A549 (cell line): ENCODE measurements at places on chromosomes 3 and 15.

GRCh38 chr3:58271901-58272501 lies 34.0 kb upstream of the RPP14 start:
- peak; percentile 42 for DNase-seq

GRCh38 chr3:190165253-190165652 lies 44.6 kb upstream of the P3H2 start:
- DNase-seq, result no peak

DNA sequence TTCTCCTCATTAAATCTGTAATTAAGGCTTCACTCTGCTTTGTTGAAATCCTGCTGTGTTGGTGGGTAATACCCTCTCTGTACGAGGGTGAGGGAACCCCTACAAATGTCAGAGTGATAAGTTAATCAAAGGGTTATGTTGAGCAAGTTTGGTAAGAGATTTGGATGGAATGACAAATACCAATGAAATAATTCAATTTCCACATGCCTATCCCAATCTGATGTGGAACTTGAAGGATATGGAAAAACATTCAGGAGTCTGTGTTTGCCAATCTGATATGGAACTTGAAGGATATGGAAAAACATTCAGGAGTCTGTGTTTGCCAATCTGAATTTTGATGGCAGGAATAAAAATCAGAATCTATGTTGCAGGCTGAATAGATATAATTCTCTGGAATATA lies 910.2 kb downstream of the TUSC7 start:
- no peak for DNase-seq

- DNase-seq, result peak; percentile 80
Observed at GRCh38 chr15:60423537-60423936, 25.8 kb upstream of the ANXA2 start.

DNA sequence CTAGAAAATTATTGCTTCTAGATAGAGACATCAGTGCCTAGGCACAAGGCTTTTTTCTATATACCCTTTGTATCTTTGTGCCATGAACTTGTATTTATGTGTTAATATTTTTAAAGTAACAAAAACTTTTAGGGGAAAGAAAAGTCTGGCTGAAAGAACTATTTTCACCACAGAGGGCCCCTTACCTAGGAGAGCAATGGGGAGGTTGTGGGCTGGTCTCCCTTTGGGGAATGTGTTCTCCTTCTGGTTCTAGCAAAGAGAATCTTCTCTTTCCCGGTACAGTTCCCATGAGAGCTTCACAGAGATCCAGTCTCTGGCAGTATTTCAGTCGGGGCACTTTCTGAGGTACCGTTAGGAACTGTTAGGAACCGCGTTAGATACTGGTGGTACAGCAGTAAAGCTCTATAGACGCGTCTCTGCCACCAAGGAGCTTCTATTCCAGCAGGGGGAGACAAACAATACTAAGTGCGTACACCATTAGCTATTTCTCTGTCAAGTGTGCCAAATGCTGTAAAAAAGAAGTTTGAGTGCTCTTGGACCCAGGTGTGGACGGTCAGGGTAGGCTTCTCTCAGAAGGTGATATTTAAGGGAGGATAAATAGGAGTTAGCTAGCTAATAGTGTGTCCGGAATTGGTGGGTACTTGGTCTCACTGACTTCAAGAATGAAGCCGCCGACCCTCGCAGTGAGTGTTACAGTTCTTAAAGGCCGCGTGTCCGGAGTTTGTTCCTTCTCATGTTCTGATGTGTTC lies 4.6 kb upstream of the EPB42 start:
- DNase-seq, result peak; percentile 52

DNA sequence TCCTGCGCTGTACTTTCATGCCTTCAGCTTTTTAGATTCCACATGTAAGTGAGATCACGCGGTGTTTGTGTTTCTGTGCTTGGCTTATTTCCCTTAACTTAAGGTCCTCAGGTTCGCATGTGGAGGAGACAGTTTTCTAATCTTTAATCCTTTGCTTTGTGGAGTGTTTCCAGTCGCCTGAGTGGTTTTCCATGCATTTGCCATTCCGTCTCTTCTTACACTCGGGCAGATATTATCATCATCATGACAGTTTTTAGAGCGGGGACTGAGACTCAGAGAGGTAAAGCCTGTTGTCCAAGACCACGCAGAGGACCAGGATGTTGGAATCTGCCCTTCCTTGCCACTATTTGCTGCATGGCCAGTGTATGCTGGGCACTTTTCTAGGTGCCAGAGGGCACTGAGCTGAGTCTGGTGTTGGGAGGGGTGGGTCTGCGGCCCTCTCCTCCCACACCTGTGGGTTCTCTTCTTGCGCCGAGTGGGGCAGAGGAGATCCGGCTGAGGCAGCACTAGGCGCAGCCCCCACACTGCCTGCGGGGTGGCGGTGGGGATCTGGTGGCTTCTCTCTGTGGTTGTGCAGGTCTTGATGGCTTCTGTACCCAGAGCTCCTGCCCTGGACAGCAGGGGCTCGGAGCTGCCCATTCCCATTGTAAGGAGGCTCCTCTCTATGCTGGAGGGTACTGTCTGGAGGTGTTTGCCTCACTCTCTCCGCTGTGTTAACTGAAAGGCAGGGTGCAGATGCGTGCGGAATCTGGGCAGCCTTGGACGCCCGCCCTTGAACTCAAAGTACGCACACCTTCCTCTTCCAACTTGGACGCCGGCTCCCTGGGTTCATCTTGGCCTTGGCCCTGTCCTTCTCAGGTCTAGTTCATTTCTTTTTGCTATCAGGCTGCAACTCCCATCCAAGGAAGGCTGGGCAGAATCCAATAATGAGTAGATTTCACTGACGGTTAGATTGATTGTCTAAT lies 156.0 kb upstream of the RGMA start:
- no peak for DNase-seq

GRCh38 chr15:60574801-60575631 lies 96.1 kb upstream of the ICE2 start:
- peak; percentile 18 for DNase-seq

- no peak for DNase-seq
Observed at GRCh38 chr3:34106879-34107278, 308.4 kb downstream of the PDCD6IP start.

DNA sequence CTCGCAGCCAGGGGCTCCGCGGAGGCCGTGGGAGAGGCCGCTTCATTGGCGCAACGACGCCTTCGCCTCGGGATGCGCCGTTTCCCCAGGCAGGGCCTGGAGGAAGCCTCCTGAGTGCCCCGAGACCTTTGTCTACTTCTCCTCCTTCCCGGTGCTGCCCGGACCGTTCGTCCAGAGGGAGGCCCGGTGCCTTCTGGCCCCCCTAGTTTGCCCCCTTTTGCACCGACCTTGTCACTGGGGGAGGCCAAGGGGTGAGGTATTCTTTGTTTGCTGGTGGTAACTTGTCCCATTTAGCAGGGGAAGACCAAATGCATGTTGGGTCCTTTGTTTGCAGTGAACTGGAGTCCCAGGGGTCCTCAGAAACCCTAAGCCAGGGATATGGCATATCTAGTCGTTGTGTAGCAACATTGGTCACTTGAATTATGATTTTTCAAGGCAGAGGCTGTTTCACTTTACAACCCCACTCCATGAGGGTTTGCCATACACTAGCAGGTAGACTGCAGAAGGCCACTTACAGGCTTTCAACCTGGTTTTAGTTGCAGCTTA lies 615 bp downstream of the DHX30 start:
- DNase-seq, result no peak

- DNase-seq, result no peak
Observed at GRCh38 chr15:40084650-40085049, 24.0 kb downstream of the BMF start.

DNA sequence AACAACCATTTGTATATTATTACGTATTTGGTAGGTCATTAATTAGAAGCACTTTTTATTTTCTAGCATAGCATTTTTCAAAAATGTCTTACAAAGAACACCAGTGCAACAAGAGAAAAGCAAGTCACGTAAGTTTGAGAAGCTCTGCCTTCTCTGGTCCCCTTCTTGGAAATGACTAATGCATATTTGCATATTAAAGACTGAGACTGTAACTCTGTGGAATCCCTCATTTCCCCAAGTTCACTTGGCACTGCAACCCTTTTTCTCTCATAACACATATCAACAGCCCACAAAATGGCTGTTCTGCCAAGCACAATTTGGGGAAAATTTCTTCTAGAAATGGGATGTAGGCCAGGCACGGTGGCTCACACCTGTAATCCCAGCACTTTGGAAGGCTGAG lies 176.3 kb downstream of the ERC2 start:
- DNase-seq, result no peak

DNA sequence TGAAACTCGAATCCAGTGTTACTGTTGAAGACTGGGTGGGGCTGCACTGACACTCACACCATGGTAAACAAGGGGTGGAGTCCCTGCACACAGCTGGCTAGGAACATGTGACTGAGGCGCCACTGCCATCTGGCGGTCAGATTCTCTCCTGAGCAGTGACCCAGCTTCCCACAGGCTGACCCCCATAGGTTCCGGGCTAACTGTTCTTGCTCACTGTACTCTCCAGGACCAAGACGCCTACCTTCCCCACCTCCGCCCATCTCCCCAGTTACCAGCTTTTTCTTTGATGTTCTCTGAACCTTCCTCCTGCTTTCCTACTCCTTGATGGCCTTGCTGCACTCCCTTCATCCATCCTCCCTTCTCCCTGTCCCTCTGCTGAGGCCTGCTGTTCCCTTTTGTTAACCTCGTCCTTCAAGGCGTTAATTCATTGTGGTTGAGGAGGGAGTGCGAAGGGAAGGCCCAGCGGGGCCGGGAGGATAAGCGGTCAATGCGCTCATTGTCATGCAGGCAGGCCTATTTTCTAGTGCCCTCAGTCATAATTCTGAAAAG lies 115.2 kb downstream of the ATP8B4 start:
- peak; percentile 92 for DNase-seq

- DNase-seq, result no peak
Observed at GRCh38 chr3:188797045-188797444, 374.7 kb upstream of the TPRG1 start.

- DNase-seq, result peak; percentile 11
Observed at GRCh38 chr3:12046406-12046805, 42.2 kb downstream of the SYN2 start.

GRCh38 chr3:173734895-173735294 lies 337.4 kb downstream of the NLGN1 start:
- no peak for DNase-seq

DNA sequence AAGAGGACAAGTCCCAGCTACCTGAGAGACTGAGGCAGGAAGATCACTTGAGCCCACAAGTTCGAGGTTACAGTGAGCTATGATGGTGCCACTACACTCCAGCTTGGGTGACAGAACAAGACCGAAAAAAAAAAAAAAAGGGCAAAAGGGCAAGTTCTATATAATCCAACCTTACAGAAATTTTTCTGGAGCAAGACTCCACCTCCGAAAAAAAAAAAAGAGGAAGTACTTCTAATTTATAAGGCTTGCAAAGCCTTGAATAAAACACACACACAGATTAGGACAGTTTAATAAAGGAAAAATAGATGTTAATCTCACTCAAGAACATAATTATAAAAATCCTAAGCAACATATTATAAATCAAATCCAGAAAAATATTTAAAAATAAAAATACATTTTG lies 14.4 kb upstream of the XYLB start:
- no peak for DNase-seq

- no peak for DNase-seq
Observed at GRCh38 chr3:110956081-110956480, 115.5 kb upstream of the NECTIN3 start.

DNA sequence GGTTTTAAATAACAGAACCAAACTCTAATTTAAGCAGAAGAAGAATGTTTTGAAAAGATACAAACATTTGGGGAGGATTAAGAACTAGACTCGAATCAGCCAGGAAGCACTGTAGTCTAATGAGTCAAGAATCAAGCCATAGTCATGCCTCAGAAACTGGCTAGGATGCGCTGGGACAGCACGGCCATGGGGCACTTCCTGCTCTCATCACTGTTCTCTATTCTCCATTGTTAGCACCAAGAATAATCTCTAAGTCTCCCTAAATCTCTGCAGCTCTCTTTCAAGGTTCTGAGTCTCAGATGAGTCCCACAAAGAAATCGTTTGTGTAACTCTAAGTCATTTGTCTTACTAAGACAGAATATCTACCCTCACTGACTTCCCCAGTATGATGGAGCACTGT lies 399.0 kb upstream of the KCNMB2 start:
- no peak for DNase-seq

DNA sequence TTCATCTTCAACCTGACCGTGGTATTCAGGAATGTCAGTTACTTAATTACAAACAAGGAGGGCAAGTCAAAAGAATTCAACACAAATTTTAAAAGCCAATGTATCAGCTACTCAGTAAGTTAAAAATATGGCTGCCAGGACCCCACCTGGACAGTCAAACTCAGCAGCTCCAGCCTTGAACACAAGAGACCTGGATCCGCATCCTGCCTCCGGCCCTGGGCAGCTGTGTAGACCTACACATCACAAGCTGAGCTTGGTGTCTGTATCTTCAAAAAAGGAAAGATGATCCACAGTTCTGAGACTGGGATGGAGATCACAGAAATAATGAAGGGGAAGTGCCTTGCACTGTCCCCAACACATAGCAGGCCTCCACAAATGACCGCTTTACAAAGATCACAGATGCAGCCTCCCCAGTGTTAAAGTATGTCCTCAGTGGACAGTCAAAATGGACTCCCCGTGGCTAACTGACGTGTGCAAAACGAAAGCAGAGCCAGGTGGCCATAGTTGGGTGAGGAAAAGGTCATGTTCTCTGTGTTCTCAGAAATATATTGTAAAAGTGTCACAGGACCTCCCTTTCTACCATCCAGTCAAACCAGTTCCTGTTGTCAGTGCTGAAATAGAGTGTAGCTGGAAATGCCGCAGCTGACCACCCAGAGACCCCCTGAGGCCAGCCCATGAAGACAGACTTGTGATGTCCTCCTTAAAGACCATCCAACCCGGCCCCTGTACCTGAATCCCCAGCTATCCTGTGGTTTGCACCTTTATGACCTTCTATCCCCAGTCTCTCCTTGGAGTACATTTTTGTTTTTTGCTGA lies 168.5 kb upstream of the NSMCE3 start:
- DNase-seq, result no peak

GRCh38 chr15:91572110-91572509 lies 281.4 kb upstream of the SLCO3A1 start:
- peak; percentile 77 for DNase-seq

DNA sequence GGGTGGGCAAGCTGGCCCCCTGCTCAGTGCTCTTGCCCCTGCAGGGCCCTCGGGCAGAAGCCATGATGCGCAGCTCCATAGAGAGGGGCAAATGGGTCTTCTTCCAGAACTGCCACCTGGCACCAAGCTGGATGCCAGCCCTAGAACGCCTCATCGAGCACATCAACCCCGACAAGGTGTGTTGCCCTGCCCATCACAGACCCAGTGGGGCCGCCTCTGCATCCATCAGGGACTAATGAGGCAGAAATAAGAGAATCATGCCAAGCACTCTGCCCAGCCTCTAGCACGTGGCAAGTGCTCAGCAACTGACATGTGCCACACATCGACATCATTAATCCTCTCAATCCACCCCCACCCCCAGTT lies 49.4 kb downstream of the SEMA3G start:
- no peak for DNase-seq

GRCh38 chr3:144128108-144128892 lies 156.7 kb downstream of the DIPK2A start:
- no peak for DNase-seq
